ENCODE measurements at places on chromosomes 1 and 21. TPM values are rescaled to one million over a fixed set of nuclear protein-coding genes. Genes with fewer than 3 reads are reported as not detected.

Gene TNFAIP8L2
- total RNA-seq: 17.5 TPM

Gene TSACC
- not detected for total RNA-seq

Gene SLAMF6
- total RNA-seq: 43.9 TPM

DNA sequence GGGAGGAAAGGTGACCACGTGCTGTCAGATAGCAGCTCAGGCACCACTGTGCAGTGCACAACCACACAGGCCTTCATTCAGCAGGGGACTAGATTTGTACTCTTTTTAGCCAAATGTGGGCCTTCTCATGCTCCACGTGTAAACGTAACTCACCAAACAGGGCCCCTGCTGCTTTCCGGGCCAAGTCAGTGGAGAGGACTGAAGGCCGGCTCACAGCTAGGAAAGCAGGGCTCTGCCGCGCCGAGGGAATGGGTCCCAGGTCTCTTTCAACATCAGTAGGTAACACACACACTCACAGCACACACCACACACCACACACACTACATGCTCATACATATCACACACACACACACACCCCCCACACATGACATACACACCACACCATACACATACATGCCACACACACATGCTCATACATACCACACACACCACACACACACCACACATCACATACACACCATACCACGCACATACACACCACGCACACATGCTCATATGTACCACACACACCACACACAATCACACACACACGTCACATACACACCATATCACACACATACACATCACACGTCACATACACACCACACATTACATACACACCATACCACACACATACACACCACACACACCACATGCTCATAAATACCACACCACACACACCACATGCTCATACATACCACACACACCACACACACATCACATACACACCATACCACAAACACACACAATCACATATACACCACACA, 124.0 kb upstream of the ERG start:
- DNase-seq: no peak

DNA sequence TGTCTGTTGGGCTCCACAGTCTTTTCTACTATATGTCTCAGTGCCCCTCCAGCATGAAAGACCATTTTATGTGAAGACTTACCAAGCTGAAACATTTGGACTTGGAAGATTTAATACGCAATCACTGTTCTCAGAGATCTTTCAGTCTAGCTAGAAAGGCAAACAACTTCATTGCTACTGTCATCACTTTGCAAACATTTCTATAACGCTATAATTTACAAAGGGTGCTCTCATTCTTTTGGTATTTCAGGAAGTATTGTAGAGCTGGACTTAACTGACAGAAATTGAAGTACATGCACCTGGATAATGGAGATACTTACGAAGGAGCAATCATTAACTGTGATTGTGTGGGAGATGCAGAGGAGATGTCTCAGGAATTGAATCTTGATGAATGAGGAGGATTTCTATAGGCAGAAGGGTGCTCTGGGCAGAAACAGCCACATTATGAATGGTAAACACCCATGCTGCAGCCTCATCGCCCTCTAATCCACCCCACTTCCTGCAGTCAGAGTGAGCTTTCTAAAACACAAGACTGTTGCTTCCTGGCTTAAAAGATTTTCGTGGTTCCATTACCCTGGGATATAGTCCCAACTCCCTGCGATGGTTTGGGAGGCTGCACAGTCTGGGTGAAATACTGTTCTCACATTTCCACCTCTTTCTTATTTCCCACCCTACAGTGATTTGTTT, 75.1 kb upstream of the GNG12 start:
- DNase-seq: no peak

DNA sequence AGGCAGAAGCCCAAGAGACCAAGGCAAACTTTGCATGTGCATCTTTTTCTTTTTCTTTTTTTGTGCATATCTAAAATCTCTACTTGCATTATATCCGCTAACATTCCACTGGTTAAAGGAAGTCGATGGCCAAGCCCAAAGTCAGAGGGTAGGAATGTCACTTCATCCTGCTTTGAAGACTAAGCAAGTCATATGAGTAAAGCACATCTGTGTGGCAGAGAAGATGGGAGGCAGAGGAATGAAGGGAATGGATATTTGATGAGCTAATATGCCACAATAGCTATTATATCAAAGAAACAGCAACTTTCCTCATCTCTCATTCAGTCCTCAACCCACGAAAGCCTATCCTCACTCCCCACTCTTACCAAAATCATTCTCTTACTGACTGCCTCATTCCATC, 59.3 kb downstream of the RNF220 start:
- no peak for DNase-seq

DNA sequence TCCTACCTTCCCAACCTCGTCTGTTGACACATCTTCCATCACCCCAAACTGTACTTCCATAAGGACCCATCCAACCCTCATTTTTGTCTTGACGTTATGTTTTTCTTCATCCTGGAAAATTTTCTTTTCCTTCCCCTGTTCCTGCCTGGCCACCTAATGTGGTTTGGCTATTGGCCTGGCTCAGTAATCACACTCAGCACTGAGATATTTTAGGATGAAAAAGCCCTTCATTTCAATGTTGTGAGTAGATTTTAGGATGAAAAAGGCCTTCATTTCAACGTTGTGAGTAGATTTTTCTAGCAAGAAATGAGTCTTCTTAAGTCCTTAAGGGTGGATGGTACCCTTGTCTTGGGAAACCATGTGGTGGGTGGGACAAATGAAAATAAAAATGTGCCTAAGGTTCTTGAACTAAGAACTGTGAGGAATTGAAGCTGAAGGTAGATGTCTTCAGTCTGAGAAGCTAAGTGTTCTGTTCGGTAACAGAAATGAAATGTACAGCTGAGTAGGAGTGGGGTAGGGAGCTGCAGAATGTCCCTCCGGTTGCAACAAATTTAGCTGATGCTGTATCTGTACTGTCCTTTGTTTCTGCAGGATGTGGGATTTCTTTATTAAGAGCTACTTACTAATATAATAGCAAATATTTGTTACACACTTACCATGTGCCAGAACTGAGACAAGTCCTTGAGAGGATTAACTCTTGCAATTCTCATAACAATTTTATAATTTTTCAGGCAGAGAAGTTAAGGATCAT, 36.1 kb downstream of the DNTTIP2 start:
- DNase-seq: no peak

DNA sequence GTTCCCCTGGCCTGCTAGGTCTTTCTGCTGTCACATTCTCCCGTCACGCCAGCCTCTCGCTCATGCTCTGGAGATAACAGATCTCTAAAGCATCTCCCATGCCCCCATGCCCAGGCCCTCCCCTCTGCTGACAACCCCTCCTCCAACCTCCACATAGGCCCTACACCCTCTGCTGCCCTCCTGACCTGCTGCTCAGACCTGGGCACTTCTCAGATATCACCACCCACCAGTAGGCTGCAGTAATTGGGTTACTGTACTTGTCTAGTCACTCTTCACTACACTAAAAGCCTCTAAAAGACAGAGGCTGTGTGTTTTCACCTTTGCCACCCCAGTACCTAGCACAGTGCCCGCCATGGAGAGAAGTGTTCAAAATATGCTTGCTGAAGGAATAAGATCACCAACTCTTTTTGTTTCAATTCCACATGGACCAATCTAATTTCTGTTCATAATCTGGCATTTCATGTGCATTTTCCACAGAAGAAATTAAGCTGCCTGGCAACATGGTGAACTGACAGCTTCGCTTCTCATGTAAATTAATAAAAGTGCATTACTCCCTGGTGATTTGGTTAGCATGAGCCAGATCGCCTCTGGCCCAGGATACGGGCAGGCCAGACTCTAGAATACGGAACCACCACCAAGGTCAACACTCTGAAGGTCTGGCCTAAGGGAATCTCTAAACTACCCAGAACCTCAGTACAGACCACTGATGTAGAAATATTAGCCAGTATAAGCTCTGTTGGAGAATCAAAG, 20.7 kb downstream of the LBR start:
- DNase-seq: no peak
